ENCODE measurements at places on chromosomes 12 and 14. TPM values are rescaled to one million over a fixed set of nuclear protein-coding genes. Genes with fewer than 3 reads are reported as not detected.

Gene ZNF10
- total RNA-seq: 2.0 TPM

Gene IL22
- not detected for total RNA-seq

Gene SALL2
- 4.1 TPM for total RNA-seq

Gene ACSM4
- not detected for total RNA-seq

Gene LRTM2
- not detected for total RNA-seq

Gene NEUROD4
- total RNA-seq: not detected

Gene ADAM21
- 0.80 TPM for total RNA-seq

Gene IL31
- not detected for total RNA-seq

Gene EXOC3L4
- total RNA-seq: 2.0 TPM

Gene PTGDR
- not detected for total RNA-seq

Gene ASPG
- total RNA-seq: not detected

Gene SPATA7
- total RNA-seq: 3.9 TPM

DNA sequence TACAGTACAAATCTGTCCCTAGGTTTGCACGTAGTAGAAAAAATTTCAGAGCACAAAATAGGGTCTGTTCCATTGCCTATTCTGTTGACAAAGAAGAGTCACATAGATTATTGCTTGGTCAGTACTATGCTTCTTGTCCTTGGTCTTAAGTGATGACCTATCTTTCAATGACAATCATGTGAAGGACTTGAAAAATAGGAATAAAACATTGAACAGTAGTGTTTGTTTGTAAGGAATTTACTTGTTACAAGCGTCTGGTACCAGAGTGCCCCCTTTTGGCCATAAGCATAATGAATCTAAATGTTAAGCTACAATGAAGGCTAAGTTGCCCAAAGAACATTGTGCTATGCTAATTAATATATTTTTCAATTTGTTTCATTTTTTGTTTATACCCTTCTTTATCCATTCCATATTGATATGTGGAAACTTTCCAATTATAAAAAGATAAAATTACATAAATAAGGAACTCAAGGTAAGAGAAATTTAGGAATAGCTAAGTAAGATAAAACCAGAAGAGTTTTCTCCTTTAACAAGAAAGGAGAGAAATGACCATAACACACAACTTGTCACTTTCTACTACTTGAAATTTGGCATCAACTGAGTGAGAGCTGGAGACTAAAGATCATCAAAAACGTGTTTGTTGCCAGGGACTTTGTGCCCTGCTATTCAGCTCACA, 204.7 kb downstream of the EPS8 start:
- H3K4me3 ChIP-seq: no peak overlapping the region
- no peaks in the 10 kb centered on the region for H3K27me3 ChIP-seq
- peak; percentile 56 for DNase-seq
- H3K36me3 ChIP-seq: no peaks in the 10 kb centered on the region
- no peak overlapping the region for H3K27ac ChIP-seq

- H3K4me1 ChIP-seq: no peaks in the 10 kb centered on the region
- no peaks in the 10 kb centered on the region for H3K36me3 ChIP-seq
- no peak overlapping the region for H3K4me3 ChIP-seq
- H3K27ac ChIP-seq: no peak overlapping the region
- DNase-seq: no peak
Observed at GRCh38 chr12:14893506-14894250, 8.0 kb upstream of the MGP start.

DNA sequence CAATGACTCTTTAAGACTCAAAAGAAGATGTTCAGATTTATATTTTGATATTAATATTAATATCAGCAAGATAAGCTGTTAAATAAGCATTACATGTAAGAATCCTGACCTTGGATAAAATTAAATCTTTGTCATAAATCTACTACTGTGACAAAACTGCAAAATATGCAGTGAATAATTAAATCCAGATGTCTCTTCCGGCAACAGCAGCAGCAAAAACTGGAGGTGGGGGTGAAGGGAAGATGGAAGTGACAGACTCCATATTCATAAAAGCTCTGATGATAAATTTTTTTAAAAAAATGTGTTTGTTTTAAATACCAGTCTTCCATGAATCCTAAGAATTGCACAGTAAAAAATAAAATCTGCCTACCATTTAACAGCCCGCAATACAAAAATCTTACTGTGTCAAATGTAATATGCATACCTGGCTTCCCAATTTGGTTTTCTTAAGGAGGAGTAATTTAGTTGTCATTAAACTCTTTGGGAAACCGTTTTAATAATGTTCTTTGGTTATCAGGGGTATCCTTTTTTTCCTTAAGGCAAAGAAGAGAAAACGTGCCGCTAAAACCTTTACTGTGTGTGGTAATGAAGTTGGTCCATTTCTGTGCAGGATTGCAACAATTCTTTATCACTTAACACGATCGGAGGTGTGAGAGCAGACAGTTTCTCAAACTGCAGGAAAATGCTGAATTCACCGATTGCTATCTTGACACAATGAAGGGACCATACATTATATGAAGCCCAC, 478.2 kb downstream of the DIO2 start:
- DNase-seq: no peak
- no peaks in the 10 kb centered on the region for H3K36me3 ChIP-seq
- no peaks in the 10 kb centered on the region for H3K4me1 ChIP-seq
- no peak overlapping the region for H3K27ac ChIP-seq
- H3K4me3 ChIP-seq: no peak overlapping the region

- H3K4me1 ChIP-seq: no peaks in the 10 kb centered on the region
- H3K4me3 ChIP-seq: no peak overlapping the region
- H3K27me3 ChIP-seq: no peaks in the 10 kb centered on the region
- H3K27ac ChIP-seq: no peak overlapping the region
Observed at GRCh38 chr14:75109877-75110276, 17.0 kb downstream of the NEK9 start.

DNA sequence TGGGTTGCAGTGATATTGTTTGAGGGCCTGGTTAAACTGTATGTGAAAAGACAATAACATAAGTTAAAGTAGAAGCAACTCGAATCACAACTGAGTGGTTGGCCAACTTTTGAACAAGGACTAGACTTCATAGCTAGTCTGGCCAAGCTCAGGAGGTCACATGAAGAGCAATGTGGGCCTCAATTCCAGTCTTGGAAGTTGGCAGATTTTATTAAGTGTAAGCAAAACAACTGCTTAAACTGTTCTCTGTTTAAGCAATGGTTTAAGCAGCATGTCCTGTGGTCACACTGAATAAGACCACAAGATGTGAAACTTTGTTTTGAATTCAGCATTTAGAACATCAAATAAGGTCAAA, 100.4 kb downstream of the TMTC3 start:
- H3K4me3 ChIP-seq: no peak overlapping the region
- no peaks in the 10 kb centered on the region for H3K27me3 ChIP-seq
- H3K36me3 ChIP-seq: no peaks in the 10 kb centered on the region
- peak overlapping the region; percentile 78 for H3K27ac ChIP-seq
- peaks cover 39% of the 10 kb centered on the region for H3K4me1 ChIP-seq

DNA sequence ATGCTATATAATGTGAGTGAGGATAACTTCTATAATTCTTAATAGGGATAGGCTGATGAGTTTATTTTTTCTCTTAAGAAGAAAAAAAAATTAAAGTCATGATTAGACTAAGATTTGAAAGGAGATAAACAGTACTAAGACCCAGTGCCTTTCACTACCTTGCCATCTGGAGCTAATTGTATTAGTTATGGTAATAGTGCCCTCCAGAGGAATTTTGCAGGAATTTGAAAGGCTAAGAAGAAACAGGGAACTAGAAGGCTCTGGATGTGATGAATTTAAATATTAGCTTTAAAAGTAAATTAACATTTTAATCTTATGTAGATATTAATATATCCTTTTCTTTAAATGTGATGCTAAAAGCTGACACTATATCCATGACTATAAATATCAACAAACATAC, 36.6 kb upstream of the PIK3C2G start:
- H3K4me3 ChIP-seq: no peak overlapping the region
- peak; percentile 57 for DNase-seq
- no peaks in the 10 kb centered on the region for H3K27me3 ChIP-seq
- no peaks in the 10 kb centered on the region for H3K4me1 ChIP-seq
- no peak overlapping the region for H3K27ac ChIP-seq

- no peaks in the 10 kb centered on the region for H3K4me1 ChIP-seq
- H3K27ac ChIP-seq: no peak overlapping the region
- peaks cover 31% of the 10 kb centered on the region for H3K27me3 ChIP-seq
Observed at GRCh38 chr14:95686935-95687334, 709 bp downstream of the TCL1B start.

DNA sequence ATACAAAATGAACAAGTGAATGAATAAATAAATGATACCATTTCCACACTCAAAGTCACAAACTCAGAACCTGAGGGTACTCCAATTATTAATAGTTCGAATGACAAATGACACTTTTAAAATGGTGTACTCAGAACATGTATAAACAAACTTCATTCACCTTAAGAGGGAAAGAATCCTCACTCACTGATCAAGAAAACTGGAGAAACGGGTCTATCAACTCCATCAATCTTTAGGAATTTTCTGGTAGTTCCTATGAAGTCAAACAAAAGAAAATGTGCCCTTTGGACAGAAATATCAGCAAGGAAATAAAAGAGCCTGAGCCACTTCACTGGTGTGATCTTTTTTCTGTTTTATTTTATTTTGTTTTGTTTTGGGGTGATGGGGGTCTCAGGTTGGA, 5.2 kb upstream of the NRDE2 start:
- H3K27me3 ChIP-seq: no peaks in the 10 kb centered on the region
- peak; percentile 89 for DNase-seq
- H3K4me3 ChIP-seq: no peak overlapping the region
- H3K27ac ChIP-seq: 0 out of 2 replicates have a peak overlapping the region, but pooled peaks have one; percentile 7

DNA sequence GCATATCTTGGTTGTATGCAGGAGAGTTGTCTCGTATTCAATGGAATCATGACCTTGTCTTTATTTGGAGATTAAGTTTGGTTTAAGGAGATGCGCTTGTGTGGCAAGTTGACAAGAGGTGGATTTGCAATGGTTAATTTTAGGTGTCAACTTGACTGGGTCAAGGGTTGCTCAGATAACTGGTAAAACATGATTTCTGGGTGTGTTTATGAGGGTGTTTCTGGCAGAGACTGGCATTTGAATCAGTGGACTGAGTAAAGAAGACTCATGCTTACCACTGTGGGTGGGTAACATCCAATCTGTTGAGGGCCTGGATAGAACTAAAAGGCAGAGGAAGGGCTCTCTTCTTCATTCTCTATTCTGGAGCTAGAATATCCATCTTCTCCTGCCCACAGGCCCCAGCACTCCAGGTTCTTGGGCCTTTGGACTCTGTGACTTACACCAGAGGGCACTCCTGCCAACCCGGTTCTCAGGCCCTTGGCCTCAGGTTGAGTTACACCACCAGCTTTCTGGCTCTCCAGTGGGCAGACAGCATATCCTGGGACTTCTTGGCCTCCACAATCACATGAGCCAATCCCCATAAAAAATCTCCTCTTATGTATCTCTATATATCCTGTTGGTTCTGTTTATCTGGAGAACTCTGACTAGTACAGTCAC, 141.5 kb upstream of the ARID2 start:
- H3K4me3 ChIP-seq: no peak overlapping the region
- no peaks in the 10 kb centered on the region for H3K36me3 ChIP-seq
- H3K27me3 ChIP-seq: no peaks in the 10 kb centered on the region
- peak; percentile 38 for DNase-seq
- H3K27ac ChIP-seq: no peak overlapping the region

GRCh38 chr12:49646871-49647654, 23.7 kb downstream of the PRPF40B start:
- no peak for DNase-seq
- H3K36me3 ChIP-seq: no peaks in the 10 kb centered on the region
- H3K27me3 ChIP-seq: no peaks in the 10 kb centered on the region

DNA sequence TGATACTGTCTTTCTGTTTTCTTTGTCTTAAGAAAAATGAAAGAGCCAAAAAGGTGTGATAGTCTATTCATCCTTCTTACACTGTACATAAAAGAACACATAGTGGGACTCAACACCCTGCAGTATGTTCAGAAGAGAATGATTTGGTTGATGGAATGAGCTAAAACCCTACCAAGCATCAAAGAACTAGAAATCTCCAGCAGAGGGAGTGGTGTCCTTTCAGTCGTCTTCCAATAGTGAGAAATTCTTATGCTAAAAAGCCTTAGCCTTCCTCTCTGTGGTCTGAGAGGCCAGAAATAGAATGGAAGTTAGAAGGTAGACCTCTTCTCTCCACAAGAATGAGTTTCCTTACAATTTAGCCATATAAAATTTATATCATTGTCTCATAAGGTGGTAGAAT, 393.4 kb upstream of the SEL1L start:
- H3K4me3 ChIP-seq: no peak overlapping the region
- no peaks in the 10 kb centered on the region for H3K36me3 ChIP-seq
- DNase-seq: no peak

GRCh38 chr12:34598851-34599529, 576.7 kb downstream of the ALG10 start:
- H3K27me3 ChIP-seq: 0 out of 2 replicates have a peak, but pooled peaks cover 11% of the 10 kb centered on the region
- H3K4me1 ChIP-seq: no peaks in the 10 kb centered on the region
- 0 out of 2 replicates have a peak, but pooled peaks cover 6% of the 10 kb centered on the region for H3K36me3 ChIP-seq
- no peak for DNase-seq
- no peak overlapping the region for H3K27ac ChIP-seq

GRCh38 chr12:13596714-13597113, 384.7 kb downstream of the GRIN2B start:
- no peak overlapping the region for H3K4me3 ChIP-seq
- H3K27me3 ChIP-seq: no peaks in the 10 kb centered on the region
- H3K4me1 ChIP-seq: no peaks in the 10 kb centered on the region
- no peak for DNase-seq
- H3K27ac ChIP-seq: no peak overlapping the region

GRCh38 chr12:126201981-126202537, 1136.8 kb downstream of the AACS start:
- H3K4me1 ChIP-seq: no peaks in the 10 kb centered on the region
- H3K4me3 ChIP-seq: no peak overlapping the region
- DNase-seq: no peak
- no peaks in the 10 kb centered on the region for H3K27me3 ChIP-seq

DNA sequence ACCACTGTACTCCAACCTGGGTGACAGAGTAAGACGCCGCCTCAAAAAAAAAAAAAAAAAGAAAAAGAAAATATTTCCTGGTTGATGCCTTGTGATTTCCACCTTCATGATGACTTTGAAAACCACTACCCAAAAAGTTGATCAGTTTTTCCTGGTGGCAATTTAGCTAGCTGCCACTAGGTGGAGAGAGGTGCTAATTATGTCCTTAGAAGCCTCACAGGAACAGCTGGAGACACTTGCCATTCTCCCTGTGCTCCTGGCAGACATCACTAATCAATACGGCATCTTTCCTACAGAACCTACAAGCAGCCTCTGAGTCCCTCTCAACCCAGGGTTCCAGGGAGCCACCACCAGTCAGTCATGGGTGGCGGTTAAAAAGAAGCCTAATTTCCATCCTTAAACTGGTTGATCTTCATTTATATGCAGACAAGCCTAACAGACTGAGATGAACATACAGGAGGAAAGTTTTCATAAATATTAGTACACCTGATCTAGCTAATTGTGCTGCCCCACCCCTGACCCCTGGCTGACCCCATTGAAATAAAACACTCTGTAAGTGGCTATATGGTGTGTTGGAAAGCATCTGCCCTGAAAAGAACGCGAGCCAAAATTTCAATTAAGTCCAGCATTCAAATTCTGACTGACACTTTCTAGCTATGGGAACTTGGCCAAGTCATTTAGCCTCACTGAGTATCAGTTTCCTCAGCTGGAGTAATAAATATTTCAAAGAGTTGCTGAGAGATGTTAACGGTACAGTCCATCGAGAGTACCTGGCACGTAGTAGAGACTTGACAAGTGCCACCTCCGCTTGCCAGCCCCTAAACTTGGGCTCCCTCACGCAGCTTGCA, 6.2 kb upstream of the OAS1 start:
- H3K27ac ChIP-seq: no peak overlapping the region
- H3K27me3 ChIP-seq: peaks cover 35% of the 10 kb centered on the region
- H3K36me3 ChIP-seq: no peaks in the 10 kb centered on the region
- peak; percentile 74 for DNase-seq

Data from PC-3 (cell line).